ENCODE measurements at places on chromosomes 6 and 20.

- no peak for DNase-seq
Observed at GRCh38 chr20:2914160-2914559, 40.9 kb downstream of the PTPRA start.

DNA sequence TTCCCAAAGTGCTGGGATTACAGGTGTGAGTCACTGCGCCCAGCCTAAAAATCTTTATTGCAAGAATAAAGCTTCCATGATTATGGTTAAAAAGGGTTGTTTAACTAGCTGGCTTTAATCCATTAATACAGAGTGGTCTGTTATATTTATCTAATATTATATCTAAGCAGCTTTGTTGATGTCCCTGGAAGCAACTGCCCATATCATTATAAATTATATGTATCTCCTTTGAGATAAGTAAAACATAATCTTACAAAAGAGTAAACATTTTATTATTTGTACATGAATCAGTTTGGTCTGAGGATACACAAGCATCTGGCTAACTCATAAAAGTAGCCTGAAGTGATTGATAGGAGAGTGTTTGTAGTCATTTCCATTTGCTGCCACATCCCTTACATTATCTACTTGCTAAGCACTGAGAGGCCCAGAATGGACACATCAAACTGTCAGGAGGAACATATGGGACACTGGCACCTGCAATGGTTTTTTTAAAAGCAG lies 46.9 kb downstream of the TRAF3IP2 start:
- DNase-seq = no peak

GRCh38 chr20:62800314-62801259 lies 4.0 kb upstream of the OGFR start:
- no peak for DNase-seq

- no peak for DNase-seq
Observed at GRCh38 chr20:56259948-56260347, 11.4 kb downstream of the MC3R start.

DNA sequence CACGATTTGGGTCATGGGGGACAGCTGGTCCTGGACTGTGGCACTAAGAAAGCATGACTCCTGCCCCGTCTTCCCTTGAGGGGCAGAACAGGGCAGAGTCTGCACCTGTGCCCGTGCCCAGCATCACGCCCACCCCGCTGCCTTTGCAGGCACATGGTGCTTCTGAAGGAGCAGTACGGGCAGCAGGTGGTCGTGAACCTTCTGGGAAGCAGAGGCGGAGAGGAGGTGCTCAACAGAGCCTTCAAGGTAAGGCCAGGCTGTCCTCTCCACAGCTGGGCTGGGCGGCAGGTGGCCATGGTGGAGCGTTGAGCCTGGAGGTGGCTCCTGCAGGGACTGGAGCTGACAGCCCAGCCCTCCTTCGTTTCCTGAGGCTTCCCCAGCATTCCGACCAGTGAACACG lies 77.4 kb downstream of the SYNJ2 start:
- DNase-seq = no peak

GRCh38 chr6:157597461-157598312 lies 216.7 kb downstream of the ZDHHC14 start:
- DNase-seq = no peak

GRCh38 chr6:3324262-3324942 lies 65.7 kb downstream of the PSMG4 start:
- no peak for DNase-seq

GRCh38 chr6:157244175-157244574 lies 79.1 kb downstream of the TMEM242 start:
- no peak for DNase-seq

- DNase-seq = no peak
Observed at GRCh38 chr6:30035784-30036183, 25.3 kb upstream of the POLR1H start.

GRCh38 chr6:33692760-33693158 lies 18.7 kb downstream of the UQCC2 start:
- no peak for DNase-seq

DNA sequence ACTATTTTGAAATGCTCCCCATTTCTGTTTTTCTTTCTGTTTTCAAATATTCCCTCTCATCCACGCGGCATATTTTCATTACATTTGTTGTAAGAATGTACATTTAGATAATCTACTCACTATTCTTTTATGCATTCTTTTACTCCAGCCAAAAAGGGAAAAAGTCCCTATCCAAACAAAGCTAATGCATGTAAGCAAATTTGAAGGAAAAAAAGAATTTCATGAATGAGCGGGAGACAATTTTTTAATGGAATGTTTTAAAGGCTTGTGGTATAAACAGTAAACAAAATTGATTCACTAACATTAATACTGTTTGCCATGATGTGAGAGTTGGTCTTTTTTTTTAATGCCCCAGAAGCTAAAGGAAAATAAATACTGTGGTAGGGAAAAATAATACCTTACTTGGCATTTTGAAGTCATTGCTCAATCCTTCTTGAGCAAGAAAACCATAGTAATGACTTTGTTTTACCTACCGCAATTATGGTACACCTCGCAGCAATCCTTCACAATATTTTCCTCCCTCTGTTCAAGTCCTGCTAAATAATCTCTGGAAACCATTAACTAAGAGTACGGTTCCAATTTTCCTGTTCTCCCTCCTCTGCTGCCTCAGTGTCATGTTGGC lies 79.0 kb downstream of the BACH2 start:
- no peak for DNase-seq

DNA sequence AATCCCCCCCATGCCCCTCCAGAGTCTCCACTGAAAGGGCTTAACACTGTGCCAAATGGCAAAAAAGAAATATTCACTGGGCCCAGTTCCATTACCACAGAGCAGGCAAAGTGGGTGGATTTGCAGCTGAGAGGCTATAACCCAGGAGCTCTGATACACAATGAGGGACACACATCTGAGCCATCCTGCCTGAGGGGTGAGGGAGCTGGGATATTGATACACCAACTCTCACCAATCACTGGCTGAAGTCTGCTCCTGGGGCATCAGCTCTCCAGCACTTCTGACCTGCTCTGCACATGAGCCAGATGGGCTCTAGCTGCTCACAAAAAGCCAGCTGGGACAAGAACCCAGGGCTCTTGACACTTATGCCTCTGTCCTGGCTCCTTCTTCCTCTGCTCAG lies 4.9 kb downstream of the BPIFB1 start:
- no peak for DNase-seq

DNA sequence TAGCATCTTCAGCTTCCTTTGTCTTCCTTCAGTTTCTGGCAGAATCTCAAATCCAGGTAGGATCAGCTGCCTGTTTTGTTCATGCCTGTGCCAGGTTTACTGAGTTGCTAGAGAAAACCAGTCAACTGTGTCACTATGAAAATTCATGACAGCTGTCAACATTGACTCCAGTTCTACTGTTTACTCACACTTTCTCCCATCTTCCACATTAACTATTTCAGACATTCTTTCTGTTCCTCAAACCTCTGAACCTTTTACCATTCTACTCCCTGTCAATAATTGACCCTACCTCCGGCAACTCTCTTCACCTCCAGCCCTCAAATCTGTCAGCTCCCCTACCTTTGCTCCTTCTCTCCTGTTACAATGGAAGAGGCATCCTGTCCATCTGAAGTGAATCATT lies 8.5 kb downstream of the ENPP4 start:
- DNase-seq = no peak

GRCh38 chr20:49045440-49046086 lies 549 bp upstream of the CSE1L start:
- no peak for DNase-seq
